ENCODE measurements at places on chromosomes 7 and 10. TPM values are rescaled to one million over a fixed set of nuclear protein-coding genes. Genes with fewer than 3 reads are reported as not detected.

- H3K27ac ChIP-seq: no peak overlapping the region
- no peak for DNase-seq
- no peaks in the 10 kb centered on the region for H3K36me3 ChIP-seq
- no peak overlapping the region for H3K4me3 ChIP-seq
Observed at GRCh38 chr7:123075838-123076467, 80.5 kb upstream of the TAS2R16 start.

DNA sequence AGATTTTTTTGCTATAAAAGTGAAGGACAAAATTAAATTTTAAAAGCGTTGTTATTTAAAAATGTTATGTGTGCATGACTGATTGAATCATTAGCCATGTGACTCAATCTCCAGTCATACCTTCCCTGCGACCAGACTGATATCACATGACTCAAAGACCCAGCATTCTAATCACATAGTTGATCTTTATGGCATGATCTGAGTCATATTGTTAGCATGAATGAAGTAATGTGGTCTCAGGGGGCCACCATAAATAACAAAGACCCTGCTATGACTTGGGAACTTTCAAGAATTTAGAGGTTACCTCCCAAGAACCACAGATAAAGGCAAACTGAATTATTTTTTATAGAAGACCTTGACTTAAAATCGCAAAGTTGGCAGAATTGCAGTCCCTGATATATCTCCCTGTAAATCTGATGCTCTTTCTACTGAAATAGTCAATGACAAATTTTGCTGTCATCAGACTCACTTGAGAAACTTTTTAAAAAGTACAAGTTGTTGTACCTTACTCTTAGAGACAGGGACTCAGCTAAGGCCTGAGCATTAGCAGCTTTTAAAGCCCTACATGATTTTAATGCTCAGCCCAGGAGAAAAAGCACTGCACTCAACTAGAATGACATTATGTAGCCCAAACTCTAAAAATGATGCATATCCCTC lies 717.3 kb downstream of the XPNPEP1 start:
- no peaks in the 10 kb centered on the region for H3K4me1 ChIP-seq
- no peaks in the 10 kb centered on the region for H3K36me3 ChIP-seq
- no peak for DNase-seq

- no peak for DNase-seq
- no peak overlapping the region for H3K27ac ChIP-seq
Observed at GRCh38 chr7:104795616-104796398, 218.2 kb upstream of the KMT2E start.

- DNase-seq: peak; percentile 97
- peaks cover 46% of the 10 kb centered on the region for H3K4me1 ChIP-seq
- no peaks in the 10 kb centered on the region for H3K36me3 ChIP-seq
- H3K4me3 ChIP-seq: peak overlapping the region; percentile 43
- no peaks in the 10 kb centered on the region for H3K27me3 ChIP-seq
Observed at GRCh38 chr10:91887272-91888076, 21.8 kb downstream of the FGFBP3 start.

DNA sequence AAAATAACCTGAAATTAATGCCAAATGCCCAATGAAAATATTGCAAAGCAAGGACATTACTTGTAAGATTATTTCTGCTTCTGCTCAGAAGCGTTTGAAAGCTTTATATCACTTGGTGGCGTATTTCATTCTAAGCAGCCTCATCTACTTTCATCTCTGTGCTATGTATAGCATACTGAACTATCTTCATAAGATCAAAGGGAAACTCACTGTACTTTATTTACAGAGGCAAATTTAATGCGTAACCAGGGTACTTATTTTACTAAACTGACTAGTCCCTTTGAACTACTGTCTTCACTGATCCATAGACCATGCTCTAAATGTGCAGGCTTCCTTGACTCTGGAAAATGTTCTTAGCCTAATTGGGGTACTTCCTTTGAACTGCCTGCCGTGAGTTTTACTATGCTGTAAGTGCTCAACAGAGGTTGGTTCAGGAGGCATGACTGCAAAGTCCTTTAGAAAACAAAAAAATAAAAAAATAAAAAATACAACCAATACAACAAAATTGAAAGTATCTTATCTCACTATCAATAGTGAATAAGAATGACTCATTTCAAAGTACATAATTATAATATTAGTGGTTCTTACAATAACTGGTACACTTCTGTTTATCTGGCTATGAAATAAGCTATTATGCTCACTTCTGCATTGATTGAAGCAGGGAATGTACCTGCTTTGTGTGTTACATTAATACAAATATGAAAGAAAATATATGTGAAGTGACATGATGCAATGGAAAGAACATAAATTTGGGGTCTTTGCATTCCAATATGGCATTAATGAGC lies 41.0 kb upstream of the TSPAN12 start:
- H3K4me3 ChIP-seq: no peak overlapping the region
- no peaks in the 10 kb centered on the region for H3K4me1 ChIP-seq
- no peaks in the 10 kb centered on the region for H3K27me3 ChIP-seq
- peaks cover 14% of the 10 kb centered on the region for H3K36me3 ChIP-seq
- no peak overlapping the region for H3K27ac ChIP-seq

FAM221A gene
- total RNA-seq: 29.9 TPM

CDK1 gene
- total RNA-seq: 168 TPM

ZNF804B gene
- not detected for total RNA-seq

TMEM225B gene
- total RNA-seq: not detected

TLL2 gene
- total RNA-seq: 2.6 TPM

All from GM23338 (cell line).